ENCODE measurements at places on chromosomes 4 and X.
A peak's percentile ranks its signal among the peaks of the same experiment; 100 is the strongest.

- DNase-seq: no peak
Observed at GRCh38 chrX:140608111-140608510, 101.4 kb upstream of the LINC00632 start.

DNA sequence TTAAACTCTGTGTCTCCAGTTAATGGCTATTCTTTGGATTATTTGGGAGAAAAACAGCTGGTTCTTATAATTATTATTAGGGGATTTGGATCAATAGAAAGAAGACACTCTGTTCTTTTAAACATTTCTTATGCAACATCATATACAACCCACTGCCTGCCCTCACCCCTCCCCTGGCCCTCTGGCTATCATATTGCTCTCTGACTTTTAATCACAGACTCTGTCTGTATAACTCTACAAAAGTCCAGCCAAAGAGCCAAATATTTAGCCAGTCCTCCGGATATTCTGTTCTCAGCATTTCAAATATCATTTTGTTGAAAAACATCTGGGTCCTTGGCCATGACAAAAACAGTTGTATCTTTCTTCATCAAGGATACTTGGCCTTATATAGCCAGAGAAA, 19.0 kb upstream of the PACRGL start:
- no peak for DNase-seq

- no peak for DNase-seq
Observed at GRCh38 chr4:81404294-81404693, 67.4 kb downstream of the RASGEF1B start.

GRCh38 chr4:76997077-76997476, 47.5 kb downstream of the SEPTIN11 start:
- DNase-seq: no peak

- peak; percentile 76 for DNase-seq
Observed at GRCh38 chrX:43958529-43958928, 14.7 kb downstream of the NDP start.

- DNase-seq: peak; percentile 12
Observed at GRCh38 chrX:136674270-136674985, 26.5 kb downstream of the CD40LG start.

GRCh38 chr4:2078584-2078983, 19.5 kb downstream of the NAT8L start:
- no peak for DNase-seq

DNA sequence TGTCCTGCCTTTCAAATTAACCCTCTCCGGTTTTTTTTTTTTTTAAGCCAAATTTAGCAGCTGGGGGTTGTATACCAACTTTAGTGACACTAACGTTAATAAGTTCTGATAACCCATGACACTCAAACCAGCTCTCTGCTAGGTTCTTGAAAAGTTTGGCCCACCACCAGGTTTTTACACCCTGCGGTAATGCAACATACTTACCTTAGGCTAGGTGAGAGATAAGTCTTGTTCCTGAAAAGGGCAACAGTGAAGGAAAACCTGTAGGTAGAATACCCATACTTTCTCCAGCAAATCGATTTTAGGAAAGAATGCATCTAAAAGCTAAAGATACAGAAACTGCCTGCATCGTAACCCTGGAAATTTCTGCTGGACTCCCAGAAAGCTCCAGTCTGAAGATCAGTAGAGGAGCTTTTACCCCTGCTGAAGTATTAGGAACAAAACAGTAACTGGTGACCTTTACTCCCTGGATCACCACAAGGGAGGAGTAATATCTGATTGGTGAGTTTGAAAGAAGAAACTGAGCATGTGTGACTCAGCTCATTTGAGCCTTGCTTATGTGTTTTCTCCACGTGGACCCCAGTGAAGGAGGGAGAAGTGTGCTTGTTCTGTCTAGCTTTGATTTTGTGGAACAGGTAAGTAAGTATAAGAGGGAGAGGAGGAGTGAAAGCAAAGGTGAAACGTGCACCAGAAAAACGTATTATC, 34.4 kb upstream of the COX18 start:
- no peak for DNase-seq

GRCh38 chr4:94390804-94391410, 48.3 kb upstream of the HPGDS start:
- peak; percentile 6 for DNase-seq

DNA sequence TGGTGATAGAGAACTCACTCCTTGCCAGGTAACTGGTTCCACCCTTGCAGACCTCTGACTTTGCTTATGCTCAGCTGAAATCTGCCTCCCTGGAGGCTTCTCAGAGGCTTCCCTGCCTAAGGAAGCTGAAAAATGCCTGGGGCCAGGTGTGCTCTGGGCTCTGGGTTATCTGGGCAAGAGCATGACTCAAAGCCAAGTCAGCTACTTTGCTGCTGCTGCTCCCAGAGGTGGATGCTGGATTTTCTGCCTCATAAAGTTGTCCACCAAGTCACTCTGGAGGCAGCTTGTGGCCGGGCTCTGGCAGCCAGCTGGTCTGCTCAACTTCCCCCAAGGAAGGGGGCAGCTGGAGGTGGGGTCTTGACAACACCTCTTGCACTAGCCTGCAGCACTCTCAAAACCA, 132.7 kb downstream of the PJA1 start:
- no peak for DNase-seq

DNA sequence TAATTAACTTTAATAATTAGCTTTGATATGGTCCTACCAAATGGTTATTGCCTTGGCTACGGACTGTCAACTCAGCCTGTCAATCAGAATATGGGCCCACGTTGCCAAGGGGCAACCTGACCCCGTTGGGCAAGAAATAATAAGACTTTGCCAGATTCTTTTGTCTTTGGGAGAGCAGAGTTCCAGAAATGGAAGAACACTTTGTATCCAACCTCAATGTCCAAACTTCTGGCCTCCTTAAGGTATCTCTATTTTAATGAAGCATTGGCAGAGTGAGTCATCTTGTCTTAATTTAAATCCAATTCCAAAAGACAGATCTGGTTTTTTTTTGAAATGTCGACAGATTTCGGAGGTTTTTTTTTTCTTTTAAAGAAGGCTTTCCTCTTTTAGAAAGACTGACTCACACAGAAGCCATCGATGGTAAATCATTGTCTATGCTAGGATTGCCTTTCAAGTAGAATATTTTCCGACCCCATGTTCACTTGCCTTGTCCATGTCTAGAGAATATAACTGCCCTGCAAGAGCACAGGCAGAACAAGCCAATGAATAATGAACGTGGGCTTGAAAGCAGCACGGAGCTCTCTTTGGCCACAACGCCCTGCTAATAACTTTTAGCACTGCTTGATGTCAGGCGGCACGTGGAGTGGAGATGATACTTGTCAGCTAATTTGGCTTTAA, 190.3 kb upstream of the GATB start:
- DNase-seq: no peak

GRCh38 chrX:14508025-14508690, 21.2 kb upstream of the GLRA2 start:
- no peak for DNase-seq

DNA sequence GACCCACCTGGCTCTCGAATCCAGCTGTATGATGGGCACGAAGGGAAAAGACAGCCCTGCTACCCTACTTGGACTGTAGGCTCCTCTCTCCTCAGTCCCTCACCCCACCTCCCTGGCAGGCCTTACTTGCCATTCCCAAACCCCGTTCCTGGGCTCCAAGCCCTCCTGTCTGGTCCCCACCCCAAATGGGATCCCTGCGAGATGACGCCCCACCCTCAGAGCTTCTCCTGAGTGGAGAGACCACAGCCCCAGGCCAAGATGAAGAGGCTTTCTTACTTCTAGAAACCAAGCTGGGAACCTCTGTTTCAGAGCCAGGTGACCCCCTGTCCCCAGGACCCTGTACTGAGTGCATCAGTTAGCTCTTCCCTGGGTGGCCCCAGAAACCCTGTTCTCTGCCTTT, 4.5 kb downstream of the NALF2 start:
- DNase-seq: no peak

GRCh38 chr4:108030332-108030731, 40.6 kb downstream of the HADH start:
- peak; percentile 73 for DNase-seq

GRCh38 chr4:186770481-186771175, 47.0 kb upstream of the FAT1 start:
- no peak for DNase-seq

All from CD8-positive, alpha-beta T cell (primary cell).